ENCODE measurements at places on chromosomes 13 and 19.

- DNase-seq = no peak
These were observed 6.1 kb upstream of the PRKD2 start for GRCh38 chr19:46723023-46723461.

DNA sequence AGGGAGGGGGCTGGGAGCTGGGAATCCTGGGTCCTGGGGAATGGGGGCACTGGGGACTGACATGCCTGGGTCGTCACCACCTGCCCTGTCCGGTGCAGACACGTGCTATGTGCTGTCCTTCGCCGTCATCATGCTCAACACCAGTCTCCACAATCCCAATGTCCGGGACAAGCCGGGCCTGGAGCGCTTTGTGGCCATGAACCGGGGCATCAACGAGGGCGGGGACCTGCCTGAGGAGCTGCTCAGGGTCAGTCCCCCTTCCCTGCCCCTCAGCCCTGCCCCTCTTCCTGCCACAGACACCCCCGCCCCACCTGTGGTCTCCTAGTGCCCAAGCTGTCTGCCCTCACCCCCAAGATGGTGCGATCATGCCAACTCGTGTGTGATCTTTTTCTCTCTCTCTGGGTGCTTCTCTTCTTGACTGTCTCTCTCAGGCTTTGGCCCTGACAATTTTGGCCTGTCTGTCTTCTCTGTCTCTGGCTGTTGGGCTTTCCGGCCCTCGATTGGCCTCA, 5.0 kb downstream of the CYTH2 start:
- DNase-seq = no peak

- DNase-seq = no peak
These were observed 61.7 kb upstream of the WASF3 start for GRCh38 chr13:26495750-26496149.

GRCh38 chr19:40056505-40056904, 474 bp upstream of the ZNF780B start:
- no peak for DNase-seq

- DNase-seq = no peak
These were observed 59.6 kb downstream of the CDADC1 start for GRCh38 chr13:49307365-49307764.

DNA sequence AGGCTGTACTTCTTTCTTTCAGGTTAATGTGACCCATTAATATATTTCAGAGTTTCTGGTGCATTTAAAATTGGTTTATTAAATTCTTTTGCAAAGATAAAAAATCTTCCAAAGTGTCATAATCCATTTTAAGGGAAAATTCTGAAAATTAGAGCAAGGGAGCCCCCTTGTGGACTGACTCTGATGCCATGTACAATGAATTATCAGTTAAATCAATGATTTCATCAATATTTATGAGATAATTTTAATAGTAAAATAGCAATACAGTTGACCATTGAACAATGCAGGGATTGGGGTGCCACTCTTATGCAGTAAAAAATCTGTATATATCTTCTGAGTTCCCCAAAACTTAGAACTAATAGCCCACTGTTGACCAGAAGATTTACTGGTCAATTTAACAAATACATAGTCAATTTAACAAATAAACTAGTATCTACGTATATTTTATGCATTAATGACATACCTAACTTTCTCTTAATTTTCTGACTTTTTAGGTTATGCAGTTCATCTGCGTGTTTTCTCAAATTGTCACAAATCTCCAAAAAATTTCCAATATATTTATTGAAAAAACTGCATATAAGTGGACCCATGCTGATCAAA, 479.1 kb upstream of the MIR17HG start:
- DNase-seq = no peak

- DNase-seq = no peak
These were observed 17.8 kb downstream of the PCCA start for GRCh38 chr13:100106705-100107104.

DNA sequence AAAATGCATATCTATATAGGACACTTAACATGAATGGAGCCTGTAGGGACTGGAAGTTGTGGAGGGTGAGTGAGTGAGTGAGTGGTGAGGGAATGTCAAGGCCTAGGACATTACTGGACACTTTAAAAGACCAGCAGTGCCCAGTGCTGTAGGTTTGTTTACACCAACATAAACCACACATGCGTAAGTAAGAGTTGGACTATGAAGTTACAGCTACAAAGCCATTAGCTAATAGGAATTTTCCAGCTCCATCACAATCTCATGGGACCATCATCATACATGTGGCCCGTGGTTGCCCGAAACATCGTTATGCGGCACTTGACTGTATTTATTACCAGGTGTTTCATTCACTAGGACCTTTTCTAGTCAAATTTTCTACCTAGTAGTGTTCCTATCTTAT, 49.2 kb downstream of the LATS2 start:
- no peak for DNase-seq

GRCh38 chr19:33259539-33259938, 33.9 kb upstream of the SLC7A10 start:
- no peak for DNase-seq

GRCh38 chr13:24183741-24184182, 23.2 kb downstream of the SPATA13 start:
- no peak for DNase-seq

DNA sequence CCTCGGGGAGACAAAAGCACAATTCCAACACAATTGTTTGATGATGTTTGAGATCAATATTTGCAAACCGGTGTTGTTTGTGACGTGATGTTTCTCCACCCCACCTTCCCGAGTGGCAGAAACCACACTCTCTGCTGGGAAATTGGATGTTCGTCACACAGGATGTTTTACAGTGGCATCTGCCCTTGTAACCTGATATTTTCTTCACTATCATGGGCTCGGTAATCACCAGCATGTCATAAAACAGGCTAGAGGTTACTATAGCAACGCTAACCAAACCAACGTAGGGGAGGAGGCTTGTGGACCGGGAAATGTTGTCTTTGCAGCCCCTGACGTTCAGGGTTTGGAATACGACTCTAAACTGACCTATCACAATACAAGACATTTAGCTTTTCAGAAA, 454.5 kb downstream of the IRS2 start:
- no peak for DNase-seq

GRCh38 chr13:111278258-111278657, 42.2 kb upstream of the TEX29 start:
- no peak for DNase-seq

DNA sequence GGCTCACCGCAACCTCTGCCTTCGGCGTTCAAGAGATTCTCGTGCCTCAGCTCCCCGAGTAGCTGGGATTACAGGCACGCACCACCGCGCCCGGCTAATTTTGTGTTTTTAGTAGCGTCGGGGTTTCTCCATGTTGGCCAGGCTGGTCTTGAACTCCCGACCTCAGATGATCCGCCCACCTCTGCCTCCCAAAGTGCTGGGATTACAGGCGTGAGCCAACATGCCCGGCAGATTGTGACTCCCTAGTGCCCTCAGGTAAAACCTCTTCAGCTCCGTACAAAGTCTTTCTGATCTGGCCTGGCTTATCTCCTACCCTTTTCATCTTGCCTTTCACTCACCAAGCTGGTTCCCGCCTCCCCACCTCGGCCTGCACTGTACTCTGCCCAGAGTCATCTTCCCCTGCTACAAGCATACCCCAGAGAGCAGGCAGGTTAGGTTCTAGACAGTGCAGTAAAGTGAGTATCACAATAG, 15.0 kb downstream of the BICRA start:
- no peak for DNase-seq

DNA sequence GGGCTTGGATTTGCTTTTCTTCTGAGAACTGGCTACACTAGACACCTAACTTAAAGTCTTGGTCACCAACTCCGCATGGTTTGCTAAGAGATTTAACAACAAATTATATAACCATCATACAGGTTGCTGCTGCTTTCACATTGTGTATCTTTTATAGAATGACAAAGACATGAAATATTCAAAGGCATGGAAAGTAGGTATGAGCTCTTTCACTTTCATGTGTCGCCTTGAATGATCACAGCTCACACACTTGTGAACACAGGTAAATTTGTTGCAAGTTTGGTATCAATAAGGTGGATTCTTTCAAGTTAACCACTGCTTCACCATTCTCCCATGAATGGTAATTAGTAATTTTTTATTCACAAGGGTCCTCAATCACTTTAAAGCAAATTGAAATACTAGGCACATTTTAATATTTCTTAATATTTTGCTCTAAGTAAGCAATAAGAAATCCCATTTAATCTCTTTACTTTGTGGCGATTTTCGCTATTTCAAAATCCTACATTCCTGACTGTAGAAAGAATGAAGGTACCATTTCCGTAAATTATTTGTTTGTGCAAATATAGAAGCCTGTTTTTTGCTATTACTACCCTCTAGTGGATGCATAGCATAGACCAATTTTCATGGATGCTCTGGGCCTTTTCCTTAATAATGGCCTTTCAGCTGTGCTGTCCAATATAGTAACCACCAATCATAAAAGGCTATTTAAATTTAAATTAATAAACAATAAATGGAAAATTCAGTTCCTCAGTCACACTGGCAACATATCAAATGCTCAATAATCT, 45.5 kb upstream of the FREM2 start:
- DNase-seq = no peak

DNA sequence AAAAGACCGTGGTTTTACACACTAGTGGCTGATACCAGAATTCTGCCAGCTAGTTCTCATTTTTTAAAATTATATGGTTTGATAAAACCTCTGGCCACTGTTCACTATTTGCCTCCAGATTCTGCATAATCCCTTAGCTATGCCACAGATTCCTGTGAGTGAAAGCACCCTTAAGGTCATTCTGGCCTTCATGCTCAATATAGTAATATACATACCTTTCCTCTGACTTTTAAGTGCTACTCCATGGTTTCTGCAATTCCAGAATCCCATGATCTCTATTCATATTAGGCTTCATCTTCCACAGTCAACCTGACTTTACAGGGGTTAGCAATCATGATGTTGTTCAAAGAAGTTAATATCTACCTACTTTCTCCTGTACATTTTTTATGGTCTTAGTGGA, 274.1 kb upstream of the EDNRB start:
- DNase-seq = no peak

- DNase-seq = no peak
These were observed 583 bp downstream of the TECR start for GRCh38 chr19:14530005-14530348.

DNA sequence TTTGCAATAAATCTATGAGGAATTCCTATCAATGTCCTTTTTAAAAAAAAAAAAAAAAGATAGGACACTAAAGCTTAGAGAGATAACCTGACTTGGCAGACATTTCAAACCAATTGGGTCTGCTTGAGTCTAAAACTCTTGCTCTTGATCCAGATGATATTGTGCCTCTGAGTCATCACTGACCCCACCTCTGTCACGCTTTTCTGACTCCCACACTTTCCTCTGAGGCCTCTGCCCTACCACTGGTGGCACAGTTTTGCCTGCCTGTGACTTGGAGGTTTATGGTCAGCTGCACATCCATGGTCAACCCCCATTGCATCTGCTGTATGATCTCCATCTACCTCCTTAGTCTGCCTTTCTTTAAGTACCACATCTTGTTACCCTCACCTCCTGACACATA, 328.7 kb downstream of the SPRY2 start:
- no peak for DNase-seq

- DNase-seq = no peak
These were observed 176.8 kb upstream of the PCDH20 start for GRCh38 chr13:61592489-61592888.

GRCh38 chr13:42532561-42533335, 41.2 kb upstream of the TNFSF11 start:
- DNase-seq = no peak

- no peak for DNase-seq
These were observed 2.5 kb downstream of the KLF2 start for GRCh38 chr19:16327169-16327475.

- DNase-seq = no peak
These were observed 38.8 kb downstream of the SERP2 start for GRCh38 chr13:44412346-44412935.

DNA sequence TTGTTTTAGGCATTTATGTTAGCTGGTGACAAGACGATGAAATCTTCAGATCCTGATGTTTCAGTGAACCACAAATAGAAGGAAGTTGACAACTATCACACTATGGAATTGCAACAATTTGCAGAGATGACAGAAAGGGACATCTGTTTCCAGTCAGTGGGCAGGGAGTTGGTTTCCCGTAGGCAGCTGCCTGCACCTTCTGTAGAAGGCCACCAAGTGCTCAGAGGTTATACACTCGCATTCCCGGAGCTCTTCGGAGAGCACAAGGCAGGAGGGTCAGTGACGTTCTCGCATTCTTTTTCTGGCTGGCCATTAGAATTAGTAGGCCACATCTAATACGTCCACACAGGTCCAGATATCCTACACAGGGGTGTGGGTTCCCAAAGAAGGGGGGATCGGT, 129.4 kb downstream of the SHISA2 start:
- no peak for DNase-seq

DNA sequence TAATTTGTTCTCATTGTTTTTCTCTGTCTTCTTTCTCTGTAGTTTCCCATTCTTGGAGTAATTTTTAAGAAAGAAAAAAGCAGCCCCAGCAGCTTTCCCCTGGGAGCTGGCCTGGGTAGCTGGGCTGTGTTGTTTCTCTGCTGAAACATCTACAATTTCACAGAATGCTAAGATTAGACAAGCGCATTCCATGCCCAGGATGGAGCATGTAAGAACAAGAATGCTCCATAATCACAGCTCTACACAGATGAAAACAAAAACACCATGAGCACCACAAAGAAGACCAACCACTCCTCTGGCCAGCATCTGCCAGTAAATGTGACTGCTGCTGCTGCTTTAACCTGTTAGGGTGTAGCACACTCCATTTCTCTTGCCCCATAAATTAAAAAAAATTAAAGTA, 239.2 kb upstream of the SLITRK1 start:
- no peak for DNase-seq

DNA sequence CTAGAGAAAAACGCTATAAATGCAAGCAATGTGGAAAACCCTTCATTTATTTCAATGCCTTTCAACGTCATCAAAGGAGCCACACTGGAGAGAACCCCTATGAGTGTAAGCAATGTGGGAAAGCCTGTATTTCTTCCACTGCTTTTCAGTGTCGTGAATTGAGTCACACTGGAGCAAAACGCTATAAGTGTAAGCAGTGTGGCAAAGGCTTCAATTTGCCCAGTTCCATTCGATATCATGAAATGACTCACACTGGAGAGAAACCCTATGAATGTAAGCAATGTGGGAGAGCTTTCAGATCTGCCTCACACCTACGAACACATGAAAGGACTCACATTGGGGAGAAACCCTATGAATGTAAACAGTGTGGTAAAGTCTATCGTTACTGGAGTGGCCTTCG, 27.4 kb downstream of the ZNF20 start:
- DNase-seq = no peak

- no peak for DNase-seq
These were observed 992.6 kb downstream of the PCDH9 start for GRCh38 chr13:66237411-66238062.

GRCh38 chr13:113425941-113426590, 27.2 kb downstream of the ADPRHL1 start:
- no peak for DNase-seq

DNA sequence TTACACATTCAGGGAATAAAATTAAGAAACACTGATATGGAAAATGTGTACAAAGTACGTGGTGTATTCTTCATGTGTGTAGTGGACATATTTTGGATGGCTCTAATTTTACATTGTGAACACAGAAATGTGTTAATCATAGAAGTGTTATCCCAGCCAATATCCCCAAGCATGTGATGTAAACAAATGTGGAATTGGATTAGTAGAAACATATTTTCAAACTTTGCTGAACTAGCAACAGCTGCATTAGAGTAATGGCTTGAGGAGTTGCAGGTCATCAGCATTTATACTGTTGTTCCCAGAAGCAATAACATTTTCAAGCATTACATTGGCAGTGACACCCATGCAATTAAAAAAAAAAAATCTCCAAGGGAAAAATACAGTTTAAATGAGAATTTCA, 600.6 kb downstream of the SLITRK1 start:
- no peak for DNase-seq

- DNase-seq = no peak
These were observed 14.6 kb downstream of the KCTD15 start for GRCh38 chr19:33811246-33811645.

- no peak for DNase-seq
These were observed 21.1 kb upstream of the ZNF766 start for GRCh38 chr19:52248241-52248640.
